ENCODE measurements at places on chromosomes 1 and 21.

DNA sequence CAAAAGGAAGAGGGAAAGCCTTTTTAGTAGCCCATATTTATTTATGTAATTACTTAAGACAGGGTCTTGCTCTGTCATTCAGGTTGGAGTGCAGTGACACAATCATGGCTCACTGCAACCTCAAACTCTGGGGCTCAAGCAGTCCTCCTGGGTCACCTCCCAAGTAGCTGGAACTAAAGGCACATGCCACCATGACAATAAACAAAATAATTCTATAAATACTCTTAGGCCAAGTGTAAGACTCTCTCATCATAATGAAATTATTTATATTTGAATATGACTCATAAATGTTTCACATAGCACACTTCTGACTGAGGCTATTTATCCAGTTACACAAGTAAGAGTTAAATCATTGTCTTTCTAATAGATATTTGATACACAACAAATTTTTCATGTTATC, 314.7 kb downstream of the AMY1C start:
- DNase-seq, result no peak

GRCh38 chr1:45216200-45216541, 9.8 kb upstream of the ZSWIM5 start:
- no peak for DNase-seq

- no peak for DNase-seq
Measured at GRCh38 chr1:160547422-160547821, 24.4 kb upstream of the SLAMF6 start.

- DNase-seq, result no peak
Measured at GRCh38 chr1:12769976-12770505, 3.5 kb upstream of the PRAMEF12 start.

GRCh38 chr1:98732985-98733781, 71.7 kb downstream of the SNX7 start:
- DNase-seq, result no peak

DNA sequence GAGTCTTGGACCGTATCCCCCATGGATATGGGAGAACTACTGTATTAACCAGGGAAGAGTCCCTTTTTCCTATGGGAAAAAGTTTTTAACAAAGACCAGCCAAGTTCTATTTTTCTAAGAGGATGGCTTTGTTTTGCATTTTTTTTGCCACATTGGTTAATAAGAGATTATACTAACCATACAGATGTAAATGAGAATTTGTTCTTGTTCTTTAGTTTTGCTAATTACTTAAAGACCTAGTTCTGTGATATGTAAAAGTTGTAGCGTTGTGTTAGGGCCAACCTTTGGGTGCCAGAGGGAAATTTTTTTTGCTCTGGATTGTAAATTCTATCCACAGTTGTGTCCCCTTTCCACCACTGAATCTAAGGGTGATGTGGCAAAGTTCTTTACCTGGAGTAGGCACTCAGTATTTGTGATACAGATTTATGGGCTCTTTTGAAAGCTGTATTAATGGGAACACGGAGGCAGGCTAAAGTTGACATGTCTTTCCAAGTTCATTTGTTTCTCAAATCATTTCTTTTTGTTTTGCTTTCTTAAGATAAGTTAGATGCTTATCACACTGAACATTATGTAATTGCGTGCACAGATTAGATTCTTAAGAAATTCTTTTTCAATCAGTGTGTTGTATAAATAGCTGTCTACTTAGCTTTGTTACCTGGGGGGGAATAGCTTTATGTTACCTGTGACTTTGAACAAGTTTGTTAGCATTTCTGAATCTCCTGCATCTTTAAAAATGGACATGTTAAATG, 2.9 kb downstream of the SOAT1 start:
- DNase-seq, result no peak

DNA sequence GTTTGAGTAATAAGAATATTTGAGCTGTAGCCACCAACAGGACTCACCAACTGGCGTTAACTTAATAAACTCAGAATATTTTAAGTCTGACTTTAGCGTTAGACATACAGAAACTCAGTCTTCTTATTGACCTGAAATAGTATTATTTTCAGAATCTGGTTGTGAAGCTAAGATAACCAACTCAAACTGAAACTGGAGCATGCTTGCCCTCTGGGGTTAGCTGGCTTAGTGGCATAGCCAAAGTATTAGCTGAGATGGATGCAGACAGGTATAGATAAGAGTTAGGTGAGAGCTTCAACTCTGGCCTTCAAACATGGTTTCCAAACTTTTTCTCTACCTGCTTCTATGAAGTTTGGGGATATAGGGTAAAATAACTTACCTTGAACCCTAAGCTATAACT, 40.5 kb downstream of the AMY1C start:
- no peak for DNase-seq

DNA sequence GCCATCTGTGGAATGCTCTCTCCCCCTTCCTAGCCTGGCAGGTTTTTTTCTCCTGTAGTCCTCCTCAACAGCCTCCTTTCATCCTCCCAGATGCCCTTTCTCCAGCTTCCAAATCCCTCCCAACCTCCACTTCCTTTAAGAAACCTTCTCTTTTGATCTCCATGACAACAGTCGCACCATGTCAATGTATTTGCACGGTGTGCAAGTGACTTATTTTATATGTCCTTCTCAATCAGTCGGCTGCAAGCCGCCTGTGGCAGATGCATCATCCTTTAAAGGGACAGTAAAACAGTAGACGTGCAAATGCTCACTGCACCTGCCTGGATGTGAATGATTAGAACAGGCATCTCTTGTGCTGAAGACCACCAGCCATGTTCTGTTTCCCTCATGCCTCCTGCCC, 285.2 kb downstream of the PCP4 start:
- no peak for DNase-seq

GRCh38 chr1:16073490-16074119, at the start of gene FAM131C:
TSS of gene FAM131C (minus strand) at chr1:16073651. CDS start at chr1:16073442, 209 bp downstream.
- no peak for DNase-seq
